ENCODE measurements at places on chromosomes 2 and 18.

- DNase-seq: no peak
Measured at GRCh38 chr18:77524909-77525308, 275.3 kb downstream of the GALR1 start.

DNA sequence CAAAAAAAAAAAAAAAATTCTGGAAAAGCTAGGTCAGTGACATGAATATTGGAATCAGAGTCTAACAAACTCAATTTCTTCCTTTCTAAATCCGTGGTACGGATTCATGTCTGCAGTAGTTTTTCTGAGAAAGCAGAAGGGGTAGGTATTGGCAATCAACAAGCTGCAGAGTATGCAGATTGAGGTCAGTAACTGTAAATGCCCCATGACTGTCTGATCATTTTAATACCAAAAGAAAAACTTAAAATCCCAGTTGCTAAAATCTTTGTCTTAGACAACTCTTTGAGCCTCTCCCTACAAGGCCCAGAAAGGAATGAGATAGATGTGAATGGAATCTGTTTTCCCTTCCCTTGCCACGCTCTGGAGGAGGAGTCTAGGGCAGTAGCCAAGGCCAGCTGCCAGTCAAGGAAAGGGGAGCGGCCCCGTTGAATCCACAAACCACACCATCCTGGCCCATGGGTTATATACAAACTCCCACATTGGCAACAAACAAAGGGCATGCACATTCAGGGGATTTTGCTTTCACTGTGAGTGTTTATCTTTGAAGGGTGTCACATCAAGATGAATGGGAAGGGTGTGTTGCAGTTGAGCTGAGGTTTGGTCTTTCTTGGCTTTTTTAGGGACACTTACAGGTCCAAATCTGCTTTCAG, 6.1 kb upstream of the CASP8 start:
- DNase-seq: no peak

- DNase-seq: no peak
Measured at GRCh38 chr2:12734914-12735654, 18.3 kb downstream of the TRIB2 start.

DNA sequence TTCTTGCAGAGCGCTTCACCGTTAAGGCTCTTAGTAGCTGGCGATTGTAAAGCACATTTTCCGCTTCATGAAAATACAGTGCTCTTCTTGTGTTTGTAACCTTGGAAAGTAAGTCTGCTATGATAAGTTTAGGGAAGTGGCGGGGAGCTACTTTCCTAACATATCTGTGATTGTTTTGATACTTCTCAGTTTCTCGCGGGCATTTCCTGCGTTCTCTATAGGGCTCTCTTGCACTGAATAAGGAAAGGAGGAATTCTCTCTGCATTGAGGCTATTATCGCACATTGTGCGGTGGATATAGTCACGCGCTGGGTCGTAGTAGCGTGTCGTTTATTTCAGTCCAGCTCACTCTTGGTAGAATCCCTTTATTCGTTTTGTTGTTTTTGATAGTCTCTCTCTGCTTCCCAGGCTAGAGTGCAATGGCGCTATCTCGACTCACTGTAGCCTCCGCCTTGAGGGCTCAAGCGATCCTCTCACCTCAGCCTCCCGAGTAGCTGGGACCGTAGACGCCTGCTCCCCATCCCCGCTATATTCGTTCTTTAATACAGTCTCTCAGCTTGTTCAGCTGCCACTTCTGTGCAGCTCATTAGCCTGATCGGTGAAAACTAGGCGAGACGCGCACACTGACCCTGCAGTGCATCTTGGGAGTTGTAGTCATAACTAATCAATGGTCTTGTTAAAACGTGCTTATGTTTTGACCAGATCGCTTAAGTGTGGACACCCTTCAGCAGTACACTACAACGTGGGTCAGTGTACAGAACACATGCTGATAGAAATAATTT, 1.0 kb upstream of the PPP4R3B start:
- peak; percentile 17 for DNase-seq

- no peak for DNase-seq
Measured at GRCh38 chr2:42890791-42891355, 98.5 kb upstream of the HAAO start.

DNA sequence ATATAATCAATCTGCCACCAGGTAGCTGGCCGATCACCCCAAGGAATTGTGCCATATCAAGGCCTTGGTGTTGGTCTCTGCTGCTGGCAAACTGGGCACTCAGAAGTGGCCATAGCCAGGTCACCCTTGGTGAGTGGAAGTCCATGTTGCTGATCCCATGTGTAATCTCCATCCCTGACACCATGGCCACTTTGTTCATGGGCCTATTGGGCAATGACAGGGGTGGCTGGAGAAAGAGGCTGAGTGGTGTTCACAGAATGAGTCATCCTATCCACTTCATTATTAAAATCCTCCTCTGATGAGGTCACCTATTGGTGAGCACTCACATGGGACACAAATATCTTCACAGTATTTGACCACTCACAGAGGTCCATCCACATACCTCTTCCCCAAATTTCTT, 26.7 kb upstream of the CD226 start:
- no peak for DNase-seq

DNA sequence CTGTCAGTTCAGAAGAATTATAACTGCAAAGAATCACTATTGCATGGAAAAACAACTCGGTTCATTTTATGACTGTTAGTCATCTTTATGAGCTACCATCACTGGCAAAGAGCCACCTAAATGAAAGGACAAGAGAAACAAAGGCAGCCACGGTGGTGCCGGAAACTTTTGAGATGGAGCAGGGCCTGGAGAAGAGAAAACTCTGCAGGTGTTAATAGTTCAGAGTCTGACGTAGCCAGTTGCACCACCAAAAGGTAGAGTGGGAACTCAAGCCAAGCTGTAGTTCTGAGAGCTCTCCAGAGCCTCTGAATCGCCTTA, 110.9 kb downstream of the FTCDNL1 start:
- no peak for DNase-seq

DNA sequence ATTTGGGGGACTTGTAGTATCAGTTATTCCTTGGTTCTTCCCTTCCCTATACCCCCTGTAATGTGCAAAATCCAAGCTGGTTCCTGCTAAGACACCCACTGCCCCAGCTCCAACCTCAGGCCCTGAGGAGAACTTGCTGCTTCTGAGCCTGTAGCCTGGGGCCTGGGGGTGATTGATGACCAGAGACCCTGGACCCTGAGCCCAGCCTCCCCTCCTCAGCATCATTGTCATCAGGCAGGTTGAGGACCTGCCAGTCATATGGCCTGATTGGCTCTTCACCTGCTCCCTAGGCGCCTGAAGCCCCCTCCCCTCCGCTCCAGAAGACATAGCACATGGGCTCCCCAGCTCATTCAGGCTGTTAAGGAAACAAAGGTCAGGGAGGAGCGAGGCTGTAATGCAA, 73.8 kb upstream of the YWHAQ start:
- no peak for DNase-seq

GRCh38 chr2:95278051-95278471, 3.8 kb downstream of the PROM2 start:
- DNase-seq: no peak

GRCh38 chr2:153464395-153464794, 14.2 kb downstream of the RPRM start:
- no peak for DNase-seq

DNA sequence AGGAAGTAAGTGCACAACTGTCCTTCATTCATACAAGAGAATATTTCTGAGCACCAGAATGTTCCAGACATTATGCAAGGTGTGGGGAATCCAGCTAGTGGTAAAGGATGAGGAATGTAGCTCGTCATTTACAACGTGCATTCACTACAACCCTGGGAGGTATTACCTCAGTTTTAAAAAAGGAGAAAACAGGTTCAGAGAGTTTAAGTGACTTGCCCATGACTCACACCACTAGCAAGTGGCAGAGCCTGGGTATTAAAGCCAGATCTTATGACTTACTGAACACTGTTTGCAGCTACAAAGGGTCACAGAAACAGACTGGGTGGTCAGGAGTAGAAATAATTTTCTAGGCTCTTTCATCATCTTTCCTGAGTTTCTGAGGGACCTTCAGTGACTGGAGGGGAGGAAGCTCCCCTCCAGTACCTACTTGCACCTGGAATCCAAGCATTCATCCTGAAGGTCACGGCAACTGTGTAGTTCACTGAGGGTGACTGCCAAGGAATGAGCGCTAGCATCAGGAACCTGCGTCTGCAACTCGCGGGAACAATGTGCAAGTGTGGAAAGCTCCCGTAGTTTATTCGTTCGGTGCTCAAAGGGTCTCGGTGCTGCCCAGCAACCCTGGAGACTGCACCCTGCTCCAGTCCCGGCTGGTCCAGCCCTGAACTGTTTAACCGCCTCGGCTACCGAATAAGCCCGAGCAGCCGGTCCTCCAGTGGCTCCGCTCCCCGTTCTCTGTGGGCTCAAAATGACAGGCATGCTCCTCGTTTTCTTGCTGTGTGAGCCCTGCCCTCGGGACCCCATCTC, 647 bp downstream of the CCDC121 start:
- no peak for DNase-seq

- DNase-seq: no peak
Measured at GRCh38 chr18:32879497-32879896, 106.7 kb upstream of the KLHL14 start.

GRCh38 chr2:157244691-157245090, 12.8 kb upstream of the GALNT5 start:
- no peak for DNase-seq

DNA sequence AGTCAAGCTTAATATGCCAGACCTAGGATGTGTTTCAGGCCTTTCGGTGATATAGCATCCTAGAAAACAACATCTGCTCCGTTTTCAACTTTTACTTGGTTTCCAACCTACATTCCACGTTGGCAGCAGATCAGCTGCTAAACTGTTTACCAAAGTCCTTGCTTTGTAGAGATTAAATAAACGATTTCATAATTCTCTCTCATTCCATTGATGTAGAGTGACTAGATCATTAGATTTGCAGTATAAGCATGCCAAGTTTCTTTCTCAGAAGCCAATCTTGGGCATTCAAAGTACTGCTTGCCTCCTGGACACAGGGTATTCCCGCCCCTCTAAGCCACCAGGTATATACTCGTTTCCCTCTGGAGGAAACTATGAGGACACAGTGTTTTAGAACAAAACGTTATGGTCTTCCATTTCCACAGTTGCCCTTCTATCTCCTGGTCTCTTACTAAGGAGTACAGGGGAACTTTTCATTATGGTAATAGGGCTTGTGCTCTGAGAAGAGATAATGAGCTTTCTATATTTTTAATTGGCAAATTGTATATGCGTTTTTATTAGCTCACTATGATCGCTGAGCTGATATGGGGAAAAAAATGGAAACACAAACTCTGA, 10.5 kb upstream of the INSIG2 start:
- no peak for DNase-seq

- DNase-seq: no peak
Measured at GRCh38 chr2:111522231-111522768, 361.7 kb downstream of the ANAPC1 start.

GRCh38 chr2:171083451-171083850, 77.2 kb downstream of the TLK1 start:
- no peak for DNase-seq

- no peak for DNase-seq
Measured at GRCh38 chr18:51226068-51226467, 28.6 kb upstream of the MEX3C start.

- DNase-seq: no peak
Measured at GRCh38 chr2:19784456-19784855, 117.3 kb downstream of the TTC32 start.

GRCh38 chr2:172358691-172359556, 68.5 kb upstream of the ITGA6 start:
- no peak for DNase-seq

DNA sequence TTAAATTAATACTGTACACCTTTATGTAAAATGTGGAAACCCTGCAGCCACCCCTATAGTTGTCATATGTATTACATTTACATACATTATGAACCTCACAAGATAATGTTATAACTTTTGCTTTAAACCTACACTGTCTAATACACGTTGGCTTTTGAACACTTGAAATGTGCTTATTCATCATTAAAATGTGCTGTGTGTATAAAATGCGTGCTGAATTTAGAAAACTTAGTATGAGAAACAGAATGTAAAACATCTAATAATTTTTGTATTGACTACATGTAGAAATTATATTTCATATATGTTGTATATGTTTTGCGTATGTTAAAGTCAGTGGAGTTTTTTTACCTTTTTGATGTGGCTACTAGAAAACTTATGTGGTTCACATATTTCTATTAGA, 68.8 kb downstream of the MAPRE2 start:
- no peak for DNase-seq

GRCh38 chr18:55433648-55434047, 154.3 kb downstream of the TCF4 start:
- no peak for DNase-seq

DNA sequence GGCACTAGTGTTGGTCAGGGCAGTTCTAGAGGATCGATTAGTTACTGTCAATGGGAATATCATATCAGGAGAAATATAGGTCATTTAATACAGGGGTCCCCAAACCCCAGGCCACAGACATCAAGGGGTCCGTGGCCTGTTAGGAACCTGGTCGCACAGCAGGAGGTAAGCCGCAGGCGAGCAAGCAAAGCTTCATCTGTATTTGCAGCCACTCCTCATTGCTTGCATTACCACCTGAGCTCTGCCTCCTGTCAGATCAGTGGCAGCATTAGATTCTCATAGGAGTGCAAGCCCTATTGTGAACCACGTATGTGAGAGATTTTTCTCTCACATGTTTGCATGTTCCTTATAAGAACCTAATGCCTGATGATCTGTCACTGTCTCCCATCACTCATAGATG, 81.9 kb downstream of the DSC3 start:
- no peak for DNase-seq

- DNase-seq: no peak
Measured at GRCh38 chr18:68417166-68417799, 297.6 kb downstream of the TMX3 start.

- no peak for DNase-seq
Measured at GRCh38 chr2:157258520-157259326, 1.2 kb downstream of the GALNT5 start.

GRCh38 chr18:54769526-54770464, 58.5 kb upstream of the RAB27B start:
- no peak for DNase-seq
